PC-3 (cell line): ENCODE measurements at places on chromosomes 2 and 18. TPM values are rescaled to one million over a fixed set of nuclear protein-coding genes. Genes with fewer than 3 reads are reported as not detected.

- no peak for DNase-seq
Measured at GRCh38 chr2:217951091-217951490, 51.7 kb downstream of the TNS1 start.

GRCh38 chr2:212381428-212382102 lies 157.0 kb downstream of the ERBB4 start:
- DNase-seq: peak; percentile 17

GRCh38 chr2:65403529-65403915 lies 28.9 kb downstream of the SPRED2 start:
- DNase-seq: no peak

GRCh38 chr2:25537526-25537925 lies 135.9 kb downstream of the DTNB start:
- no peak for DNase-seq

The CASP8 gene
- 22.2 and 29.4 TPM in 2 replicates for total RNA-seq

DNA sequence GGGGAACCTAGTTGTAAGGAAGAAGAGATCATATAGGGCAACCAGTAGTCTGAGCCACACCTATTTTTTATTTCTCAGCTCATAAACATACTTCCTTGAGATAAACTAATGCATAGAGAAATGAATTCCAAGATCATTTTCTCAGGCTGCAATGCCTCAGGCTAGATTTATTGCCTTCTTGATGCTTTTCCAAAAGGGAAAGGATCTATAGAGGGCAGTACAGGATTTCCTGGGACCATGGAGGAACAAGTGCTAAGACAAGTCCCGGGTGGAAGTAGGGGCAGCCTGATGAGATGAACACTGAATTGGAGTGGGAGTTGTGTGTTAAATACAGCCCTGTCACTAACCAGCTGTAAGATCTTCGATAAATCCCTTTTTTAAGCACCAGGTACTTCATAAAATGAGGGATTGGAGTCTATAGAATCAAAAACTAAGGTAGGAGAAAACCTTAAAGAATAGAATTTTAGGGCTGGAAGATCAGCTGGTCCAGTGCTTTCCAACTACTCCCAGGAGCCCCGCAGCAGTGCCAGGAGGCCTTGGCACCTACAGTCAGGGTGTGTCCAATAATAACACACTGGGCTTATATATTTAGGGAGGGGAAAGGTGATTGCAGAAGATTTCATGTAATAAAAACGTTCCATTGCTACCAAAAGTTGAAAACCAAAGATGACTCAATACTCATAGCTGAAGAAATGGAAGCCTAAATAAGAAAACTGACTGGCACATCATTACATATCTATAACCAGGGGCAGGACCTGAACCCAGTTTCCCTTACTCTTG lies 58.1 kb downstream of the SERTAD2 start:
- DNase-seq: peak; percentile 70
